ENCODE measurements at places on chromosomes 11 and 22.

GRCh38 chr11:657691-658126, 20.6 kb downstream of the DRD4 start:
- no peak for DNase-seq

DNA sequence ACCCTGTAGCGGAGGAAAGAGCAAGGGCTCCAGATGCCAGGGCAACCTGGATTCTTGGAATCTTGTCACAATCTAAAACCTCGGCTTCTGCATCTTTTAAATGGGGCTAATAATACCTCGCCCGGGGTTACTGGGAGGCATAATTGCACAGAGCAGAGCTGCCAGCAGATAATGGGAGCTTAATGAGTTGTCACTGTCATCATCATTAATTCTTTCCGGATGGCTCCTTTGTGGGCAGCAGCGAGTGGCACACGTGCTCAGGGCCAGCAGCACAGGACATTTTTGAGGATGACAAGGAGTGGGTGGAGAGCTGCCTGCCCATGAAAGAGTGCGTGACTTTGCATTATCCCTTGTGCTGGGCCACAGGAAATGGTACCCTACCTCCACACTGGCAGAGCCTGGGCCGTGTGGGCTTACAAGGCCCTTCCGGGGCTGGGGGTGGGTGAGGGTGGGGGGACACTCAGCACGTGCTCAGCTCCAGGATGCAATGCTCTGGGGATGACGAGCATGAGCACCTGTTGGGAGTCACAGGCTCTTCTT, 5.7 kb downstream of the PDGFB start:
- DNase-seq: no peak

DNA sequence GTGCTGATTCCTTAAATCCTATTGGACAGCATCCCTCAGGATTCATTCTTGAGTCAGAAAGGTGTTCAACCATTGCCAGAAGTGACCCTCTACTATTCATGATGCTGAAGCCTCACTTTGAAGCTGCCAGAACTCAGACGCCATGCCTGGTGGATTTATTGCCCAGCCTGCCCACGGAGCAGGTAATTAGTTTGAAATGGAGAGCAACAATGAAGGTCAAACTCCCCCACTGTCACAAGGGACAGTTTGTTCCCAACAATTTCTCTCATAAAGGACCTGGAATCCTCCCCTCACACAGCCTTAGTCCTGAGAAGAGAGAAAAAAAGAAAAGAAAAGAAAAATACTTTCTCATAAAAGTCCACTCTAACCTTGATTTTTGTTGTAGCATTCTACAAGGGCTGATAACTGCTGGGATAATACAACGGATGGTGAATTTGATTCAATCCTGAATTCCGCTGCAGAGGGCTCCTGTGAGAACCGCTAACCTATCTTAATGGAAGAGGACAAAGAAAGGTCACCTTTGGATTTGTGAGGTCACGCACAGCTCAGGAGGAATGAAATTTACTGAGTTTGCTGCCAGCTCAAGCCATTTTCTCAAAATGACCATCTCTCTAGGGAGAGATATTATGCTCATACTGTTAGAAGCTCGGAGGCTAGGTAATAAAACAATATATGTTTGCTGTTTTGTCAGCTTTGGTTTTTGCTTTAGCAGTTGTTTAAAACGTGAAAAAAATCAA, 161.6 kb upstream of the SYN3 start:
- no peak for DNase-seq

GRCh38 chr11:69173925-69174581, 18.3 kb downstream of the SMIM38 start:
- DNase-seq: no peak

DNA sequence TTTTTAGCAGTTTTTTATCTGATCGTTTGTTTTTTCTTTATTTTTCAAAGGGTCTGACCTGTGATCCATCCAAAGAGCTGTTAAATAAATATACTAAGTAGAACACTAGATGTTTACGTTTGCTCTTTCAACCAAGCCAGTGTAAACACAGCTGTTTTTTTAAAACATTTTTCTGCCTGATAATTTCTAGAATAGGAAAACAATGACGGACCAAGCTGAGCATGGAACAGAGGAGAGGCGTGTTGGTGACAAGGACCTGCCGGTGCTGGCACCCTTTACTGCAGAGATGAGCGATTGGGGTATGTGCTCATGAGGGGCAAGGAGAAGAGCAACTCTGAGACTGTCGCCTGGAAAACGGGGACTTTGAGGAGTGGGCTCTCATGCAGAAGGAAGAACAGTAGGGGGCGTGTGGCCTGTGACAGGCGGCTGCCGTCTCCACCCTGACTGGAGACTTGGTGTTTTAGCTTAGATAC, 28.6 kb upstream of the PANX2 start:
- DNase-seq: no peak

- no peak for DNase-seq
These were observed 1.2 kb downstream of the MRTFA start for GRCh38 chr22:40635043-40635939.

- no peak for DNase-seq
These were observed 414 bp downstream of the JOSD1 start for GRCh38 chr22:38700270-38700788.

DNA sequence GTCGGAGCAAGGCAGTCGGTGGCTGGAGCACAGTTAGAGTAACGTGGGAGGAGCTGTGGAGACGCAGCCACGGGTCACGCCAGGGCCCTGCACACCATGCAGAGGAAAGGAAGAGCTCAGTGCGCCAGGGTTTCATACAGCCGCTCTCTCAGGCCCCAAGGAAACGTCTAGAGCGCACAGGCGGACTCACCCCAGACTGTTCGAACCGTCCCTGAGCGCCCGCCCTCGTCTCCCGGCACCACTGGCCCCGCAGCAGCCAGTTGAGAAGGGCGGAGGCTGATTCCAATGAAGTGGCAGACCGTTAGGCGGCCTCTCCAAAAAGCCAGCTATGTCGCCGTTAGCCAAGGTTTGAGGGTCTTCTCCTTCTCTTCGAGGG, 483 bp upstream of the HYLS1 start:
- no peak for DNase-seq

DNA sequence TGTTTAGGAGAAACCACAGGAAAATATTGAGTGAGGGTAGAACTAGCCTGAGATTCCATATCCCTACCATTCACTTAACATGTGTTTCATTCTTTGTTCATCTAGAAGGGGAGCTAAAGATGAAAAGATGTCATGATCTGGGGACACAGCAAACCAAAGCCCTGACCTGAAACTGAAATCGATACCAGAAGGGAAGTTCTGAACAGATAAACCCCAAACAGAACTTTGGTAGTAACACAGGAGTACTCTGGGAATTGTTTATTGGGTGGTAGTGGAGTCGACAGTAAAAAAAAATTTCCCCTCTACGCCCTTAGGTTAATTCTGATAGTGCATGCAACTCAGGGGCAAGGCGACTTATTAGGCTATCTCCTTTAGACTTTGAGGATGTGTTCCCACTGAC, 27.2 kb downstream of the OR2AT4 start:
- no peak for DNase-seq

DNA sequence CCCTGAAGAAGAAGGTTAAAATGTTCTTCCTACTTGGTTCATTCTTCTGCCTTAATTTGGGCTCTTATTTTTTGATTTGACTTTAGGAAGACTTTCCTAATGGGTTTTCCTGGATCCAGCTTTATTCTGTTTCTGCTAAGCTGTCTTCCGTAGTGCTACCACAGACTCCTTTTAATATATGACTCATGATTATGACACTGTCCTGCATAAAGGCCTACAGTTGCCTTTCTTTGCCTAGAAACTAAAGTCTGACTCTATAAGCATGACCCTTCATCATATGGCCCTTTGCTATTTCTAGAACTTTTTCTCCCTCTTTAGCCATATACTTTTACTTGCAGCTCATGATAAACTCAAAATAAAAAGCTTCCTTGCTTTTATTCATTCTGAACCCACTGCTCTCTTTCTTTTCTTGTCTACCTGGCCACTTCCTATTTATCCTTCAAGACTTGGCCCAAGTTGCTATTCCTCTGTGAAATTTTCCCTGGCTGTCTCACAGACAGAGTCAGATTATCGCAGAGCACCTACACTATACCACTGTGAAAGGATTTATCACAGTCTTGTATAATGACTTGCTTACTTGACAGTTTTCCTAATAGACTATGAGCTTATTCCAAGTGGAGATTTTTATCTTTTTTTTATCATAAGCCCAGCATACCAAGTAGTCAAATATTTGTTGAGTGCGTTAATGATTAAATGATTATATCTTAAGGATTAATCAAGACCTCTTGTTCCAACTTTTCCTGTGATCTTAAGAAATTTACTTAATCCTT, 24.7 kb downstream of the TBCEL start:
- no peak for DNase-seq

- no peak for DNase-seq
These were observed 77.4 kb downstream of the RELT start for GRCh38 chr11:73453562-73453961.

Data from effector memory CD4-positive, alpha-beta T cell (primary cell).